ENCODE measurements at places on chromosomes 13 and 19. TPM values are rescaled to one million over a fixed set of nuclear protein-coding genes. Genes with fewer than 3 reads are reported as not detected.

GRCh38 chr13:69487576-69487975, 620.0 kb upstream of the ATXN8OS start:
- no peak overlapping the region for H3K27ac ChIP-seq
- no peaks in the 10 kb centered on the region for H3K36me3 ChIP-seq
- DNase-seq = no peak
- H3K27me3 ChIP-seq = no peaks in the 10 kb centered on the region

DNA sequence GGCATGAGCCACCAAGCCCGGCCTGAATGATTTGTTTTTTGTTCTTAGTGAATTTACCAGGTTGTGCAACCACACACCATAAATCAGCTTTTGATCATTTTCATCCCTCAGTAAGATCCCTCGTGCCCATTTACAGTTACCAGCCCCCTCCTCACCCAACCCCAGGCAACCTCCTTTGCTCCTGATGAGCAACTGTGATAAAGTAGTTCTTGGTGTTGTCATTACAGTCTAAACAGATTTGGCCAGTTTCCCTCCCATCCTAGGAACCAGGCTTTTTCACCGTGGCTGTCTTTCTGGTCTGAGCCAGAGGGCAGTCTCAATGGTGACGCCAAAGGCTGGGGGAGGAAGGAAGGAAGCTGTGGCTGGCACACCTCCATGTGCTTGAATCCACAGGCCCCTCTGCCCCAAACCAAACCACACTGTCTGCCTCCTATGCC, 61.2 kb upstream of the WDFY2 start:
- H3K36me3 ChIP-seq = no peaks in the 10 kb centered on the region
- H3K4me3 ChIP-seq = no peak overlapping the region
- peak; percentile 51 for DNase-seq
- no peak overlapping the region for H3K27ac ChIP-seq

- H3K27ac ChIP-seq = no peak overlapping the region
- no peak overlapping the region for H3K4me3 ChIP-seq
- H3K4me1 ChIP-seq = no peaks in the 10 kb centered on the region
- H3K36me3 ChIP-seq = no peaks in the 10 kb centered on the region
- no peak for DNase-seq
- no peaks in the 10 kb centered on the region for H3K27me3 ChIP-seq
These were observed 34.3 kb downstream of the FAM216B start for GRCh38 chr13:42815681-42816080.

DNA sequence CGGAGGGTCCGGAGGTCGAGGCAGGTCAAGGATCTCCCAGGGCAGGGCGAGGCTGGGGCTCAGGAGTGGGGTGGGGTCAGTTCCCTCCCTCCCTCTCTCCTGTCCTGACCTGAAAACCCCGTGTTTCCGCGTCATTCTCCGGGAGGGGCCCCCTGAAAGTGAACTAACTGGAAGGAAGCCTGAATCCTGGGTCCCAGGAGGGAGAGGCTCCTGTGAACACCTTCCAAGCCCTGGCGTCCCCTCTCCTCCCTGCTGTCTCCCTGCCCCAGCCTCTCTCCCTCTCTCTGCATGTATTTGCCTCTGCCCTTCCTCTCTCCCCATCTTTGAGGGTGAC, 741 bp upstream of the CADM4 start:
- H3K27me3 ChIP-seq = peaks cover 10% of the 10 kb centered on the region
- H3K4me1 ChIP-seq = no peaks in the 10 kb centered on the region
- H3K36me3 ChIP-seq = no peaks in the 10 kb centered on the region
- H3K4me3 ChIP-seq = peak overlapping the region; percentile 62

DNA sequence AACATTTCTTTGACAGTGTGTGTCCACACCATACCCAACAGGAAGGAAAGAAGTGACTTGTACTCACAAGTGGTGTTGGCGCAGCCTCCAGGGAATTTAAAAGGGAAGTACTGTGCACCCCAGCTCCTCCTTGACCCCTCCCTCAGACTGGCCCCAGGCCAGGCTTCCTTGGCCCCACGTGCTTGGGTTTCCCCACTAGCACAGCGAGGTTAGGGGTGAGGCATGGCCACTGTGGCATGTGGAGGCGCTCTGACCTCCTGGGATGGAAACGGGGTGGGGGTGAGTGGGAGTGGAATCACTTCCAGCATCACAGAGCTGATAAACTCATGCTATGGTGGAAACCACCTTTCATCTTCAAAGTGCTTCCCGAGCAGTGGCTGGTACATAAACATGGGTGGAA, 168.6 kb downstream of the ZNF536 start:
- no peaks in the 10 kb centered on the region for H3K4me1 ChIP-seq
- H3K4me3 ChIP-seq = no peak overlapping the region
- DNase-seq = no peak

GRCh38 chr13:44211286-44211685, 162.3 kb upstream of the SERP2 start:
- H3K27me3 ChIP-seq = no peaks in the 10 kb centered on the region
- no peak overlapping the region for H3K27ac ChIP-seq
- H3K4me1 ChIP-seq = peaks cover 11% of the 10 kb centered on the region

- H3K36me3 ChIP-seq = no peaks in the 10 kb centered on the region
- no peak overlapping the region for H3K4me3 ChIP-seq
- H3K4me1 ChIP-seq = no peaks in the 10 kb centered on the region
- no peak overlapping the region for H3K27ac ChIP-seq
These were observed 66.9 kb downstream of the NHLRC3 start for GRCh38 chr13:39105110-39105509.

DNA sequence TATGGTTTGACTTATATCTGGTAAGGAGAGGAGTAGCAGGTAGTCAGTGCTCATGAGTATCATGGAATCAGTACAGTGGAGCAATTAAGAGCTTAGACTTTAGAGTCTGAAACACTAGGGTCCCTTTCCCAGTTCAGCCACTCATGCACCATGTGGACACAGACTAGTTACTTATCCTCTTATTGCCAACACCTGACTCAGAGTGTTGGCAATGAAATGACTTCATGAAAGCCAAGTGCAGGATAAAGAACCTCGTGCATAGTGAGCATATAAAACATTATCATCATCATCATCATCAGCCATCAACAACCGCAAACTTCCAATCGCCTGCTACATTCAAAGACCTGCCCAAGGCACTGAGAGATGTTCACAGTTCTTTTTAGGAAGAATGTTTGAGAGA, 164.2 kb downstream of the FOXO1 start:
- H3K27me3 ChIP-seq = no peaks in the 10 kb centered on the region
- no peaks in the 10 kb centered on the region for H3K36me3 ChIP-seq
- no peak for DNase-seq
- H3K4me1 ChIP-seq = no peaks in the 10 kb centered on the region

DNA sequence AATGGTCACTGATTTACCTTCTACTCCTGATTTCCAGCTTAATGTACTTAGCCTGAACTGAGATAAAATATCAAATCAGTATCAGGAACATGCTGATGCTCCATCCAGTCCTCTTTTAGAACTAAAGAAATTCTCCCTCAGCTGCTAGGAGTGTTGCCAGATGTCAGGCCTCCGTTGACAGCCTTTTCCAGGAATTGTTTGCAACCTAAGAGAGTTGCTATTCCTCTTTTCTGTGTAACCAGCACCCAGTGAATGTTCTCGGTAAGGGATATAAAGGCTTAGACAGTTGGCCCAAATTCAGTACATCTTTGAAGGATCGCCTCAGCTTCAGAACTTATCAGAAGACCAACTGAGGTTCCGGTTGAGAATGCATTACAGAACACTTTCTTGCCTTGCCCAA, 559.0 kb downstream of the PCDH17 start:
- H3K4me3 ChIP-seq = no peak overlapping the region
- H3K27ac ChIP-seq = no peak overlapping the region
- H3K4me1 ChIP-seq = no peaks in the 10 kb centered on the region
- no peaks in the 10 kb centered on the region for H3K27me3 ChIP-seq
- no peaks in the 10 kb centered on the region for H3K36me3 ChIP-seq

DNA sequence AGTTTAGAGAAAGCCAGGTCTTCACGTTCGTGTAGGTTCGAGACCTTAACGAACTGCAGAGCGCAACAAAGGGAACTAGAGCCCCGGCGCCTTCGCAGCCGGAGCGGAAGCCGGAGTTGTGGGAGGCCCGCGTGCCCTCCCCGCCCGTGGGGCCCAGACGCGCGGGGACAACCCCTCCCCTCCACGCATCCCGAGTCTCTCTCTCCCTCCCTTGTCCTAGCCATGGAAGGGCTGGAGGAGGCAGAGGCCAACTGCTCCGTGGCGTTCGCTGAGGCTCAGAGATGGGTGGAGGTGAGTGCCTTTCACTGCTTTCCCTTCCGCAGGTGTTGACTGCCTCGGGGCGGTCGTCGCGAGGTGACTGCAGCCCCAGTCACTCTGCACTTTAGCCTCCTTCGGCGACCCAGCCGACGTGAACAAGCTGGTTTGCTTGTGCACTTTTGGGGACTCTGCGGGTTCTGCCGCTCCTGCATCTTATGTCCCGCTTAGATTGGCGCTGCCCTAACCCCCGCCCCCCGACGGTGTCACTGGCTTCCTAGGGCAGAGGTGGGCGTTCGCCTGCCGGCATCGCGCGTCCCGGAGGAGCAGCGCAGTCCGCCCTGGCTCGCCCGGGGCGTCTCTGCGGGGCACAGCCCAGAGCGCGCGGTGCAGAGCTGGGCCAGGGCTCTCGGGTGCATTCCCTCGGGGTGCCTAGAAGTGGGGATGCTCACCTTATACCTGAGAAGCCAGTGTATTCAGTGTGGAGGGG, 478 bp downstream of the LMO7 start:
- peak; percentile 47 for DNase-seq
- no peak overlapping the region for H3K27ac ChIP-seq
- H3K4me3 ChIP-seq = peak overlapping the region; percentile 70

- H3K4me3 ChIP-seq = no peak overlapping the region
- H3K27ac ChIP-seq = no peak overlapping the region
- DNase-seq = no peak
- H3K4me1 ChIP-seq = no peaks in the 10 kb centered on the region
These were observed 73.1 kb downstream of the TNFSF13B start for GRCh38 chr13:108342369-108343289.

GRCh38 chr19:16575861-16576689, 3.9 kb upstream of the SLC35E1 start:
- no peaks in the 10 kb centered on the region for H3K27me3 ChIP-seq
- peaks cover 72% of the 10 kb centered on the region for H3K4me1 ChIP-seq
- peaks cover 50% of the 10 kb centered on the region for H3K36me3 ChIP-seq

DNA sequence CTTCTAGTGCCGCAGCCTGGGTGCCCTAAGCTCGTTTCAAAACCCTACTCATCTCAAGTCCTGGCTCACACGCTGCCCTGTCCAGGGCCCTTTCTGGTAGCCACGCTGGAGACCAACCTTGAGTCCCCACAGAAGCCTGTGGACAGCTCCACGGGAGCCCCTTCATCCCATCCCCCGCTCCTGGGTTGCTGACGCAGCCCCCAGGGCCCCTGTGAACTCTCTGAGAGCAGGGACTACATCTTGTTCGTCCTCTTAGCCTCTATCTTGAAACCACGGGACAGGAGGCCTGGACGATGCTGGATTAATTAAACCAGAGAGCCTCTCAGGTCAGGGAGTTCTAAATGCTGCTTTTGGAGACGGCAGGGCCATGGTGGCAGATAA, 7.4 kb downstream of the MLLT1 start:
- no peaks in the 10 kb centered on the region for H3K36me3 ChIP-seq
- H3K27me3 ChIP-seq = no peaks in the 10 kb centered on the region
- DNase-seq = no peak
- peak overlapping the region; percentile 94 for H3K27ac ChIP-seq
- H3K4me3 ChIP-seq = peak overlapping the region; percentile 56
- peaks cover 70% of the 10 kb centered on the region for H3K4me1 ChIP-seq

DNA sequence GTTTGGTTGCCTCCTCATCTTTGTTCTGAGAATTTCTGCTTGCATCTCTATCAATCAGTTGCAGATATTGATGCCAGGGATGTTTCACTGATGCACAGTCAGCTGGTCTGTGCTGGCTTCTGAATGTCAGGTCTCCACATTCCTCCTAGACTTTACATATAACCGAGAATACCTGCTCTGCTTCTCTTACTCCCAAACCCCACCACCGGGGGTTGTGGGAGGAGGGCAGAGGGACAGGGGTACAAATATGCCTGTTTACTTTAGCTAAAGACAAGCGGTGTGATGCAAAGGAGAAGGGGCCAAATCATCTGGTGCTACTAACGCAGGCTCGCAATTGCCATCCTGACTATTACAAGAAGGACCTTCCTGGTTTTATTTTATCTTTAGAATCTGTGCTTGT, 17.4 kb upstream of the KLHL1 start:
- no peaks in the 10 kb centered on the region for H3K36me3 ChIP-seq
- H3K27ac ChIP-seq = no peak overlapping the region
- H3K4me3 ChIP-seq = no peak overlapping the region
- no peaks in the 10 kb centered on the region for H3K4me1 ChIP-seq
- DNase-seq = no peak

- H3K27ac ChIP-seq = no peak overlapping the region
- H3K36me3 ChIP-seq = peaks cover 45% of the 10 kb centered on the region
- H3K27me3 ChIP-seq = no peaks in the 10 kb centered on the region
- no peaks in the 10 kb centered on the region for H3K4me1 ChIP-seq
- H3K4me3 ChIP-seq = no peak overlapping the region
These were observed 98.4 kb downstream of the USP12 start for GRCh38 chr13:27073186-27073585.

DNA sequence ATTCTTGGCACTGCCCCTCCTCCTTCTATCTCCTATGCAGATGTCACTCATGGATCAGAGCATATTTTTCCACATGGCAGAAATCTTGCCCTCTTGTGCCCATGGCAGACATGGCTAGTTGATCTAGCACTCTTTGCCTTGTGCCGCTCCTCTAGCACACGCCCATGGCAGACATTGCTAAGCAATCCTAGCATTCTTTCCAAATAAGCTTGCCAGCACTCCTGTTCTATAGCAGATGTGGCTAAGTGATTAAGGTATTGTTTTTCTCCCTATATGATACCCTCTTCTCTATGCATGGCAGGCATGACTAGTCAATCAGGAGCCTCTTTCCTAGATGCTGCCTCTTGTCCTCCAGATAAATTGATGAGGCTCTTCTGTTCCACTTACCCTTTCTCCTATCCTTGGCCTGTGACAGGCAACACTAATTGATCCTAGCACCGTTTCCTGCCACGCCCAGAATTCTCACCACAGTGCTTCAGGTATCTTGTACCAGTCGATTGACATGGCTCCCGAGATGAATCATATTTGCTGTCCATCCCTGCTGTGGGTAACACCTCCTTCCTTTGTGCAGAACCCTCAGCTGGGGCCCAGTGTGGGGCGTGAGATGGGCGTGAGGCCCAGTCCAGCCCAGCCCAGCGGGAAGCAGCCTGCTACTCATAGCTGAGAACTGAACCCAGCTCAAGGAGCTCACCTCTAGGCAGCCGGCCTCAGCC, 26.9 kb downstream of the TMED1 start:
- no peak overlapping the region for H3K4me3 ChIP-seq
- peaks cover 92% of the 10 kb centered on the region for H3K36me3 ChIP-seq
- no peak for DNase-seq
- H3K27ac ChIP-seq = no peak overlapping the region

Gene DOCK9
- 37.1 TPM for total RNA-seq

Gene NLRP5
- total RNA-seq = not detected
